ENCODE measurements at places on chromosomes 6 and 20.

GRCh38 chr6:72999995-73000394 is 225.3 kb downstream of the KHDC1L start:
- DNase-seq = no peak

DNA sequence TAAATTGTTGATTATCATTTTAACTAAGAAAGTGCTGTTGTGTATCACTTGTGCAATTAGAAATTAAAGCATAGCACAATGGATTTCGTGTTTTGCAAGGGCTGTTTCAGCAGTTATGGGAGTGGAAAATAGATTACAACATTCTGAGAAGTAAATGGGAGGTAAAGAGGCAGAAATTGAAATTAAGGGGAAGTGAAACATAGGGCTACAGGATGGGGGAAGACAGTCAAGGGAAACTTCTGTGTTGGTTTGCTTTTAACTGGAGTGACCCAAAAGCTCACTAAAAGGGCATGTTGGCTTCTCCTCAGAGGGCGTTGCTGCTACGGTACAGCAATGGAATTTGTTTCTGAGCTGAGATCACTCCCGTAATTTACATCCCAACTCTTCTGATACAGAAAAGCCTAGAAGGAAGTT is 147.5 kb downstream of the BCAS1 start:
- DNase-seq = no peak

DNA sequence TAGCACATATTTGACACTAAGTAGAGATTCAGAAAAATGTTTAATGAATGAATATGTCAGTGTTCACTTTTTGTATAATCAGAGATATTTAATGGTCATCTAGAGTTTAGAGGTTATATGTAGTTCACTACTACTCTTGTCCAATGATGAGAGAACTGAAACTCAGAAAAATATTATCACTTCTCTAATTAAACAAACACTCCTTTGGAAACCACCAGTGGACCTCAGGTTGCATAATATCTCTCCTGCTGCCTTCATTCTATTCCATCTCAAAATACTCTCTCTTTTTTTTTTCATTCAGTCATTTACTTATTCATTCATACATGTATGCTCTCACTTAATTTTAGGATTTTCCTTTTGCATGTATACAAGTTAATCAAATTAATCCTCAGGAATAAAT is 423.1 kb upstream of the RNF217 start:
- no peak for DNase-seq

DNA sequence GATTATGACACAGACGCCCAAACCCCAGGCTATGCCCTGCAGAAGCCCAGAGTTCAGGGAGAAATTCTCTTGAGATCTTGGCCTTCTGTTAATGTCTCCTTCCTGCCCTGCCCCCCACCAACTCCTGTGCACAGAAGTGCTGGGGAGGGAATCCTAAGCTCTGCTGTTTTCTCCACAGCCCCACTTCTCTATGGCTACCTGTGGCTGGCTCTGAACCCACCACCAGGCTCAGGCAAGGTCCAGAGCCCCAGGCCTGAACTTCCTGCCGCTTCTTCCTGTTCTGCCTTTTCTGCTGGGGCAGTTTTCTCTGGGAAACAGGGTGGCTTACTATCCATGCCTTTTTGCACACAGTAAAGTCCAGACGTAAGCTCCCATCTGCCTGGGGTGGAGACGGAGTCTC is 77.5 kb upstream of the NNAT start:
- no peak for DNase-seq

GRCh38 chr6:43963203-43963602 is 164.0 kb downstream of the MRPL14 start:
- DNase-seq = no peak

DNA sequence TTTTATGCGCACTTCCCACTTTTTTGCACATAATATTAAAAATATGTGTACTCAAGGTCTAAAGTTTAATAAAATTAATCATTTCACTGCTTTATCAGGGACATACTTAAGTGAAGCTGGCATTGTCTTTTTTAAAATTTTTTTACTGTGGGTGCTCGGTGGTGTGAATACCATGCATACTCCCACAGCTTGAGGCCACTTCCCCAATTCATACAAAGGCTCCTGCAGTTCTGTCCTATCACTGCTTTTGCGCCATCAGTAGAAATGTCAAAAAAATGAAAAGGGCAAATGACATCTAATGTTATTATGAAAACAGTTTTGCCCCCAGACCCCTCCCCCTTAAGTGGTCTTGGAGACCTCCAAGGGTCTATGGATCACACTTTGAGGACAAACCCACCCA is 464.1 kb upstream of the ARID1B start:
- DNase-seq = no peak

- no peak for DNase-seq
Measured at GRCh38 chr6:108805611-108806167, 42.5 kb upstream of the ARMC2 start.

GRCh38 chr6:20907486-20908071 is 373.3 kb downstream of the CDKAL1 start:
- DNase-seq = no peak

GRCh38 chr20:39090906-39091305 is 128.8 kb downstream of the DHX35 start:
- no peak for DNase-seq

DNA sequence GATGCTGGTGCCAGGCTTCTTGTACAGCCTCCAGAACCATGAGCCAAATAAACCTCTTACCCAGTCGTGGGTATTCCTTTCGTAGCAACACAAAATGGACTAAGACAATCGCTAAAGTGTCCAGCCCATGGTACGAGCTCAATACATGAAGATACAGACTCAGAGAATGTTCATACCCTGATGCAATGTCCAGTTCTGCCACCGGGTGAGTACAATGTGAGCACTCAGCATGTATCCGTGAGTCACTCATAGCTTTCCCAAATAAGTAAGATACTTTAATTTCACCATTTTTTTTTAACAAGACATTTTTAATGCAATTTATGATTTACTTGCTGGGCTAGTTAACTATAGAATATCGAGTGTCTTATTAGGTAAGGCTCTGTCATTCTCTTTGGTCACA is 26.7 kb upstream of the PDE10A start:
- DNase-seq = no peak

Measured in activated CD8-positive, alpha-beta memory T cell treated with anti-CD3 and anti-CD28 coated beads for 24 hours (primary cell).